Caco-2 (cell line): ENCODE measurements at places on chromosomes 4 and X. TPM values are rescaled to one million over a fixed set of nuclear protein-coding genes. Genes with fewer than 3 reads are reported as not detected.

DNA sequence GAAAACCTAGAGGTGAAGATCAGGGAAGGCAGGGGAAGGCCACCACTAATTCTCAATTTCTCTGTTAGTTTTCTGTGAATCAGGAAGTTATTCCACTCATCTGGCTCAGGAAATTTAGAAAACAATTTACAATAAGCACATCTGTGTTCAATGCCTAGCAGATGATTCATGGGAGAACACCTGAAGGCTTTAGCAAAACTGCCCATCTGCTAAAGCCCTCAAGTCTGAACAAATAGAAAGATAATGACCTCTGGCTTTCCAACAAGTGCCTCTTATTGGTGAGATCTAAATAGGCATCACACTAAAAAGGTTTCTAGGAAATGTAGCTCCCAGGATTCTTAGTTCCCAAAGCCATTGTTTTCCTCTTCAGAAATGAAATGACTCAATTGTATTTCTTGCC lies 122.1 kb upstream of the GNPDA2 start:
- no peaks in the 10 kb centered on the region for H3K36me3 ChIP-seq
- no peaks in the 10 kb centered on the region for H3K27me3 ChIP-seq
- no peak overlapping the region for H3K4me3 ChIP-seq
- no peak for DNase-seq
- H3K27ac ChIP-seq: no peak overlapping the region
- no peaks in the 10 kb centered on the region for H3K4me1 ChIP-seq

- H3K27me3 ChIP-seq: no peaks in the 10 kb centered on the region
- H3K4me3 ChIP-seq: no peak overlapping the region
- DNase-seq: no peak
- no peaks in the 10 kb centered on the region for H3K36me3 ChIP-seq
- H3K4me1 ChIP-seq: peaks cover 25% of the 10 kb centered on the region
Measured at GRCh38 chr4:76546759-76547742, 112.0 kb downstream of the SHROOM3 start.

DNA sequence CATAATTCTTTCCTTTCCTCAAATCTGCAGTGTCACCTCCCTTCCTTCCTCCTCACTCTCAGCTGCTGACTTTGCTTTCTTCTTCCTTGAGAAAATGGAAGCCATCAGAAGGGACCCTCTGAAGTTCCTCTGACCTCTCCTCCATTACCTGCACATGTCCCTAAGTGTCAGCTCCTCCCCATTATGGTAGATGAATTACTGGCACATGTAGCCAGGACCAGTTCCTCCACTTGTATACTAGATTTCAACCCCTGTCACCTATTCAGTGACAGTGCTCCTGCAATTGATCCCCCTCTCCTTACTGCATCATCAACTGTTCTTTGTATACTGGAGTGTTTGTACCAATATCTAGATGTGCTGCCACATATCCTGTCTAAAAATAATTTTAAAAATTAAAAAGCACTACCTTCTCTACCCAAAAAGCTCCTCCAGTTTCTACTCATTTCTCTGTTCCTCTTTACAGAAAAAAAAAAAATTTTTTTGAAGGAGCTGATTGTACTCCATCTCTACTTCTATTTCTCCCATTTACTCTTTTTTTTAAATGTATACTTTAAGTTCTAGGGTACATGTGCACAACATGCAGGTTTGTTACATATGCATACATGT lies 78.6 kb downstream of the CLCN5 start:
- no peaks in the 10 kb centered on the region for H3K27me3 ChIP-seq
- peak overlapping the region; percentile 32 for H3K27ac ChIP-seq
- no peak for DNase-seq
- H3K36me3 ChIP-seq: no peaks in the 10 kb centered on the region
- no peak overlapping the region for H3K4me3 ChIP-seq

- no peaks in the 10 kb centered on the region for H3K4me1 ChIP-seq
- no peak for DNase-seq
- H3K27ac ChIP-seq: no peak overlapping the region
- H3K27me3 ChIP-seq: no peaks in the 10 kb centered on the region
- no peaks in the 10 kb centered on the region for H3K36me3 ChIP-seq
Measured at GRCh38 chr4:150176547-150176946, 98.3 kb downstream of the DCLK2 start.

- no peak for DNase-seq
- H3K4me3 ChIP-seq: no peak overlapping the region
- H3K4me1 ChIP-seq: no peaks in the 10 kb centered on the region
Measured at GRCh38 chrX:116236666-116237065, 66.1 kb downstream of the AGTR2 start.

GRCh38 chr4:145279122-145279960 lies 99.0 kb upstream of the OTUD4 start:
- H3K36me3 ChIP-seq: no peaks in the 10 kb centered on the region
- no peak for DNase-seq
- no peaks in the 10 kb centered on the region for H3K4me1 ChIP-seq
- H3K4me3 ChIP-seq: no peak overlapping the region
- no peaks in the 10 kb centered on the region for H3K27me3 ChIP-seq
- H3K27ac ChIP-seq: no peak overlapping the region

DNA sequence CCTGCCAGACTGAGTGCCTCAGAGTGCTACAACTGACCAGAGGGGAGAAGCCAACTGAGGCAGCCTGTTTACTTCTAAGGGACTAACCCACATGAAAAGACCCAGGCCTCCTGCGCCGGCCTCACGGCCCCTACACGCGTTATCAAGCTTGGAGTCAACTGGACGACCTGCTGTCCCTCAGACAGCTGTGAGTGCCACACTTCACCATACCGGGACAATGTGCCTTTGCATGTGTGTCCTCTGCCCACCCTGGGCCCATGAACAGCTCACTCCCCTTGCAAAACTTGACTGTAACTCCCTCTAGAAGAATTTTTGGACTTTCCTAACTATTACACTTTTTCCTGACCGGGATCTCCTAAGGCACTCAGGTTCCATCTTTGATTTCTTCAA lies 1.8 kb downstream of the NOP14 start:
- no peaks in the 10 kb centered on the region for H3K27me3 ChIP-seq
- H3K4me1 ChIP-seq: 0 out of 2 replicates have a peak, but pooled peaks cover 4% of the 10 kb centered on the region
- peak overlapping the region; percentile 88 for H3K27ac ChIP-seq
- peak overlapping the region; percentile 96 for H3K4me3 ChIP-seq
- no peak for DNase-seq
- peaks cover 2% of the 10 kb centered on the region; the same call in 1 of the 2 replicates for H3K36me3 ChIP-seq

GRCh38 chrX:56268888-56269287 lies 36.7 kb downstream of the KLF8 start:
- no peak overlapping the region for H3K27ac ChIP-seq
- no peaks in the 10 kb centered on the region for H3K36me3 ChIP-seq
- no peak for DNase-seq
- H3K27me3 ChIP-seq: no peaks in the 10 kb centered on the region

DNA sequence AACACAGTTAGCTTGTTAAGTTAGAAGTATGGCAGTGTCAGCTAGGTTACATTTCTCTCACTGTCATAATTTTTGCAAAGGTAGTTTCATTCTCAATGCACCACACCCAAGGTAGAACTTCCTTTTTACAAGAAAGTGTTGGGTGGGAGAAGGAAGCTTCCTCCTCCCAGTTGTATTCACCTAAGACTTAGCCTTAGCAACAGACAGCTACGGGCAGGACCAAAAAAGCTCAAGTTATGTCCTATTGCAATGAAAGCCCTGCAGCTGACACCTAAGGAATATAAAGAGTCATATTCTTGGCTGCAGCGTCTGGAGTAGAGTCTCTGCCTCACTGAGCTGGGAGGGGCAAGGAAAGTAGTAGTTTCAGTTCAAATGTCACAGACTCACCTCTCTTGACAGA lies 25.1 kb upstream of the PRDM8 start:
- H3K4me3 ChIP-seq: no peak overlapping the region
- no peak for DNase-seq
- H3K4me1 ChIP-seq: no peaks in the 10 kb centered on the region
- H3K27ac ChIP-seq: no peak overlapping the region
- H3K27me3 ChIP-seq: no peaks in the 10 kb centered on the region

GRCh38 chr4:143225167-143225566 lies 40.5 kb downstream of the USP38 start:
- H3K27ac ChIP-seq: peak overlapping the region; percentile 94
- no peaks in the 10 kb centered on the region for H3K27me3 ChIP-seq
- H3K4me1 ChIP-seq: peaks cover 49% of the 10 kb centered on the region
- no peak overlapping the region for H3K4me3 ChIP-seq

DNA sequence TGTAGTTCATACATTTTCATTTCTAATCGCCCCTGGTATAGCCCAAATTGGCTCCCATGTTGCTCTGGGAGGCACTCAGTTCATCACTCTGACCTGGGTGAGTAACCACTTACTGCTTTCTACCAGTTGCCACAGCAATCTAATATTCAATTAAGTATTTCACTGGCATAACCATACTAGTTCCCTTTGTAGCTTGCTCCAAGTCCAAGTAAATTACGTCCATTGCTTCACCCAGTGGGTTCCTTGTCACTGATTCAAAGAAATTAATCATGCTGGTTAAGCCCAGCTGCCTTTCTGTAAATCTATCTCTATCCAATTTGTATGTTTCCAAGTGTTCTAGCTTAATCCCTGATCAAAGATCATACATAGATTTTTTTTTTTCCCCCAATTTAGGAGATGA lies 92.0 kb upstream of the CBR4 start:
- no peak overlapping the region for H3K27ac ChIP-seq
- DNase-seq: no peak
- H3K4me3 ChIP-seq: no peak overlapping the region
- no peaks in the 10 kb centered on the region for H3K4me1 ChIP-seq
- H3K27me3 ChIP-seq: no peaks in the 10 kb centered on the region

- no peaks in the 10 kb centered on the region for H3K36me3 ChIP-seq
- no peak overlapping the region for H3K4me3 ChIP-seq
Measured at GRCh38 chrX:73215246-73215645, 595 bp upstream of the NAP1L2 start.

- no peaks in the 10 kb centered on the region for H3K36me3 ChIP-seq
- H3K27me3 ChIP-seq: no peaks in the 10 kb centered on the region
- no peaks in the 10 kb centered on the region for H3K4me1 ChIP-seq
- no peak overlapping the region for H3K27ac ChIP-seq
- H3K4me3 ChIP-seq: no peak overlapping the region
Measured at GRCh38 chrX:31353095-31353494, 281.3 kb upstream of the FTHL17 start.

DNA sequence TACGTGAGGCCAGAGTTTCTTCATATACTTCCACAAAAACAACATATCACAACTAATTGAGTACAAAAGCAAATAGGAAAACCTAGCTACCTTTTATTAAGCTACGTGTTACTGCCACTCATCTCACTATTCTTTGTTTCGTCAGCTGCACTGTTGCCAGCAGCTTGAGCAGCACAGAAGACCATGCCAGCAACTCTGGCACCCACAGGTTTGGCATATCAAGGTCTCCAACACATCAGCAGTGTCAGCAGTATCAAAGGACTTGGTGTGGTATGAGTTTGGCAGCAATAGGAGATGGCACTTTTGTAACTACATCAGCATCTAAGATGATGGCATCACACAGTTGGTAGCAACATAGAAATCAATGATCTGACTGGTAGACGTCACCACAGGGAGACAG lies 30.7 kb downstream of the CDKL2 start:
- no peaks in the 10 kb centered on the region for H3K4me1 ChIP-seq
- H3K27ac ChIP-seq: no peak overlapping the region
- H3K36me3 ChIP-seq: no peaks in the 10 kb centered on the region

GRCh38 chr4:68963374-68963773 lies 11.8 kb upstream of the UGT2A3 start:
- H3K36me3 ChIP-seq: no peaks in the 10 kb centered on the region
- no peaks in the 10 kb centered on the region for H3K27me3 ChIP-seq
- peaks cover 49% of the 10 kb centered on the region for H3K4me1 ChIP-seq
- DNase-seq: peak; percentile 42
- peak overlapping the region; percentile 34 for H3K27ac ChIP-seq

- no peaks in the 10 kb centered on the region for H3K4me1 ChIP-seq
- no peak overlapping the region for H3K27ac ChIP-seq
- H3K4me3 ChIP-seq: no peak overlapping the region
- DNase-seq: no peak
- H3K36me3 ChIP-seq: no peaks in the 10 kb centered on the region
- no peaks in the 10 kb centered on the region for H3K27me3 ChIP-seq
Measured at GRCh38 chrX:119738742-119739141, 19.6 kb upstream of the SOWAHD start.

GRCh38 chr4:127209580-127210095 lies 423.1 kb upstream of the INTU start:
- no peak overlapping the region for H3K4me3 ChIP-seq
- H3K27ac ChIP-seq: no peak overlapping the region
- H3K4me1 ChIP-seq: no peaks in the 10 kb centered on the region
- no peak for DNase-seq

DNA sequence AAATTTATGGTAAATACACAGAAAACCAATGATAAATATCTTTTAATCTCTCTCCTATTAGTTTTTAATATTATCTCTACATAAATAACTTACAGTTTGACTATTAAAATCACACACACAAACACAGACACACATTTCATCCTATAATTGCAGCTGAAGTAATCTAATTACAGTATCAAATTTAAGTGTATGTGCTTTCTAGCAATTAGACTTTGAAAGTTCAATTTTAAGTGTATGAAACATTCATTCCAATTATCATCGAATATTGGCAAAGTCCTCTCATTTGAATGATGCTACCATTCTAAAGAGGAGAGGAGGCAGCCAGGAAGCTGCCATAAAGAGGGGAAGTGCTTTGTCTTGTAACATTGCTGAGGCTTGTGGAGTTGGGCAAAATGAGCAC lies 221.2 kb upstream of the PABPC4L start:
- H3K27ac ChIP-seq: no peak overlapping the region
- no peaks in the 10 kb centered on the region for H3K4me1 ChIP-seq
- DNase-seq: no peak
- no peaks in the 10 kb centered on the region for H3K36me3 ChIP-seq
- H3K27me3 ChIP-seq: no peaks in the 10 kb centered on the region

- H3K27me3 ChIP-seq: no peaks in the 10 kb centered on the region
- H3K4me3 ChIP-seq: no peak overlapping the region
- H3K36me3 ChIP-seq: peaks cover 1% of the 10 kb centered on the region
Measured at GRCh38 chr4:138935-139334, 14.6 kb downstream of the ZNF718 start.

- no peak overlapping the region for H3K4me3 ChIP-seq
Measured at GRCh38 chr4:152708361-152708760, 28.6 kb upstream of the TMEM154 start.

USP26 gene
- not detected in 2 replicates for total RNA-seq

POF1B gene
- total RNA-seq: 28.6 and 31.0 TPM in 2 replicates

SAGE1 gene
- not detected in 2 replicates for total RNA-seq

GAB3 gene
- not detected in 2 replicates for total RNA-seq

HSFX2 gene
- total RNA-seq: 0.23 TPM in 1 of 2 replicates, not detected in the other
